ENCODE measurements at places on chromosomes 5 and 9.

DNA sequence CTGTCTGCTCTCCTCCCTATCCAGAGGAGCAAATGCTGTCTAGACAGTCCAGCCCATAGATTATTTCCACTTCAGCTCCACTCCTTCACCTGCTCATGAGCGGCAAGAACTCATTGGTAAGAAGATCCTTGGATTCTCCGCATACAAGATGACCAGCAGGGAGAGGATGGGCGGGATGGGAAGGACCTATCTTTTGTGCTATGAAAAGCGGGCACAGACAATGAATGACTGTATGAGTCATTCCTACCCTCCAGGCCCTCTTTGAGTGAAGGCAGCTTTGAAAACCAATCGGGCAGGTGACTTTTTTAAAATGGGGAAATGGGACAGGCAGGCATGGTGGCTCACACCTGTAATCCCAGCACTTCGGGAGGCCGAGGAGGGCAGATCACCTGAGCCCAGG, 49.4 kb downstream of the SMIM23 start:
- DNase-seq = no peak

DNA sequence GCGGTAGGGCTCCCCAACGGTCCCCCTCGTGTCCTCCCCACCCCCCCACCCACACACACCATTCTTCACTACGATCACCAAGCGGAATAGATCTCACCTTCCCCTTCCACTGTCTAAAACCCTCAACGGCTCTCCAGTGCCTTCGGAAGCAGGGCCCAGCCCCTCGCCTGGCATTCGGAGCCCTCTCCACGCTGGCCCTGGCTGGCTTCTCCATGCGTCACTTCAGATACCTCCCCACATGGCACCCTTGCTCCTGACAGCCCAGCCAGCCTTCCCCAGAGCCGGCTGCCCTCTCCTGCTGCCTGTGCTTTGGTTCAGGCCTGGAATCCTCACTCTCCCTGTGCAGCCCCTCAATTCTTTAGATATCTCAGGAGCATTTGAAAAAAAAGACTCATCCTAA, 126.6 kb downstream of the ZNF354C start:
- DNase-seq = no peak

- DNase-seq = no peak
These were observed 4.2 kb upstream of the PTGER4 start for GRCh38 chr5:40675396-40676133.

GRCh38 chr5:79191457-79191856, 44.5 kb upstream of the JMY start:
- no peak for DNase-seq

DNA sequence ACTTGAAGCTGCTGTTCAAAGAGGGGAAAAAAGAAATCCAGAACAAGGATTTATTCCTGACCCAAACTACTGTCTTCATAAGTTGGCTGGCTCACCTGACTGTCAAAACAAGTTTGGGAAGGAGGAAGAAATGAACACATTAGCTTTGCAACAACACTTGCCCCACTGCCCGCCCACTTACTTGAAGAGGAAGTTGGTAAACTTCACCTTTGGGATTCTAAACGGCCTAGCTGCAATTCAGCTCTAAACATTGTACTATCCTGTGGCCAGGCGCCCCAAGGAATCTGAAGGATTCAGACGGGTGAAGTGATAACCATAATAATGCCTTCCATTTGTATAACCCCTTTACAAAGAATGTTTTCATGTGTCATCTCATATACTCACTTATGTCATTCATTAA, 199.4 kb downstream of the ARRDC3 start:
- no peak for DNase-seq

DNA sequence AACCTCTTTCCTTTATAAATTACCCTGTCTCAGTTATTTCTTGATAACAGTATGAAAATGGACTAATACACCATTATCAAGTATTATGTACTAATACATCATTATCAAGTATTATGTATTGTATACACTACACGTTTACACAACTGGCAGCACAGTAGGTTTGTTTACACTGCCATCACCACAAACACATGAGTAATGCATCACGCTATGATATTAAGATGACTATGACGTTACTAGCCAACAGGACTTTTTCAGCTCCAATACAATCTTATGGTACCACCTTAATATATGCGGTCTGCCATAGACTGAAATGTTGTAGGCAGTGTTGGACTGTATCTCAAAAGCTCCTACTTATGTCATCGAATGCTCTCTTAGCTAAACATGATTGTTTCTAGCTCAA, 28.2 kb downstream of the PRELID2 start:
- no peak for DNase-seq

DNA sequence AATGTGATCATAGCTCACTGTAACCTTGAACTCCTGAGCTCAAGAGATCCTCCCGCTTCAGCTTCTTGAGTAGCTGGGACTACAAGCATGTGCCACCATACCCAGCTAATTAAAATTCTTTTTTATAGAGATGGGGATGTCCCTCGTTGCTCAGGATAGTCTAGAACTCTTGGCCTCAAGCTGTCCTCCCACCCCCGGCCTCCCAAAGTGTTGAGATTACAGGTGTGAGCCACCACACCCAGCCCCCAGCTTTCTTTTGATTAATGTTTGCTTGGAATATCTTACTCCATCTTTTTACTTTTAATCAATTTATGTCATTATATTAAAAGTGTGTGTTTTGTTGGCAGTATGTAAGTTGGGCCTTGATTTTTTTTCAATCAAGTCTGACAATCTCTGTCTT, 59.4 kb upstream of the EXOC3 start:
- no peak for DNase-seq

- DNase-seq = no peak
These were observed 3.4 kb downstream of the IL13 start for GRCh38 chr5:132661231-132662003.

GRCh38 chr5:126648471-126648870, 47.7 kb downstream of the PHAX start:
- no peak for DNase-seq

GRCh38 chr5:172719211-172719610, 51.8 kb downstream of the DUSP1 start:
- no peak for DNase-seq

GRCh38 chr9:132637351-132637750, 32.4 kb downstream of the DDX31 start:
- DNase-seq = no peak

DNA sequence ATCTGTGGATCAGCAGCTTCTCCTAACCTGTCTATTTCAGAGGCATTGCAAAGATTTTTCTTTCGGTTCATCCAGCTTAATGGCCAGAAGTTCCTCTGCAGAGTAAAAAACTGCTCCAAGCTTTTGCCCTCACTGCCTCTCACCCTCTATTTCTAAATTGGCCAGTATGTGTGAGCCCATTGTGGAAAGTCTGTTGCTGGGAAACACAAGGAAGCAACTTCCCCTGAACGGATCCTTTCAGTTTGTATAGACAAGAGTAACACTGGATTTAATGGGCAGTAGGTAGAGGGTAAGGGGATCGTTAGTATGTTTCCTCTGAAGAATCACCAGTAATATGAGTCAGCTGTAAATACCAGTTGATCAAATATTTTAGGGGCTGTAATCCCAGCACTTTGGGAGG, 7.2 kb downstream of the THBS4 start:
- no peak for DNase-seq

DNA sequence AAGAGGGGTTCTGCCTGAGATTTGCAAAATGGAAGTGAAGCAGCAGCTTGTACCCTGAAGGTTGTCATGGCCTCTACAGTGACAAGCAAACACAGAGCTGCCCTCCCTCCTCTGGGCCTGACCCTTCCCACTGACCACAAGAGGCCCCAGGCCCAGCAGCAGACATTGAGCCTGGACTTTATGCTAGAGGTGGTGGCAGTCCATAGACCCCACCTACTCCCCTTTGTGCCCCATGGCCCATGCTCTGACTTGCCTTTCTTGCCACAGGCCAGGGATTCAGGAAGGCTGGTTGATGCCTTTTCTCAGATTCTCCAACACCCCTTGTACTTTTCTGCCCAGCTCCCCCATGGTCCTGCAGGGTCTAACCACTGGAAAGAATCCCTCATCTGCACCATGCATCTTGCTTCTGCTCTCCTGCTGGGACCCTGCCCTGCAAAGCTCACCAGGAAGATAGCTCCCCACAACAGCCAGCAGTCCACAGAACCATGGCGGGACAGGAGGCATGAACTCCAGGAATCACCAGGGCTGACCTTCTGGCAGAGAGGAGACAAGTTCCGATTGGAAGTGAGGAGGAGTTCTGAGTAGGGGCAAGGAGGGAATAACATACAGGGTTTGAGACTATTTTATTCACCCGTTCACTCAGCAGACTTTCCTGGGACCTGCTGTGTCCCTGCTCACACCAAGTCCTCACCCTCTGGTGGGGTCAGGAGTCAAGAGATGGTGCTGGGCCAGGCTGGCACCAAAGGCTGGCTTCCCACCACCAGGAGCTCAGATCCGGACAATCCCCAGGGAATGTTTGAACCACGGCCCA, 263.8 kb downstream of the SYK start:
- DNase-seq = no peak

- DNase-seq = no peak
These were observed 86.6 kb downstream of the TRIO start for GRCh38 chr5:14229734-14230133.

- DNase-seq = no peak
These were observed 119.7 kb downstream of the INSYN2B start for GRCh38 chr5:169860585-169860984.

- DNase-seq = no peak
These were observed 2.6 kb downstream of the IGFBPL1 start for GRCh38 chr9:38421498-38422211.

- DNase-seq = no peak
These were observed 74.5 kb upstream of the WWC1 start for GRCh38 chr5:168216989-168217388.

GRCh38 chr5:126461838-126462237, 38.6 kb downstream of the GRAMD2B start:
- DNase-seq = no peak

GRCh38 chr9:114382699-114383520, 4.9 kb downstream of the AKNA start:
- no peak for DNase-seq

- DNase-seq = no peak
These were observed 1619.6 kb upstream of the WWC1 start for GRCh38 chr5:166671811-166672210.

DNA sequence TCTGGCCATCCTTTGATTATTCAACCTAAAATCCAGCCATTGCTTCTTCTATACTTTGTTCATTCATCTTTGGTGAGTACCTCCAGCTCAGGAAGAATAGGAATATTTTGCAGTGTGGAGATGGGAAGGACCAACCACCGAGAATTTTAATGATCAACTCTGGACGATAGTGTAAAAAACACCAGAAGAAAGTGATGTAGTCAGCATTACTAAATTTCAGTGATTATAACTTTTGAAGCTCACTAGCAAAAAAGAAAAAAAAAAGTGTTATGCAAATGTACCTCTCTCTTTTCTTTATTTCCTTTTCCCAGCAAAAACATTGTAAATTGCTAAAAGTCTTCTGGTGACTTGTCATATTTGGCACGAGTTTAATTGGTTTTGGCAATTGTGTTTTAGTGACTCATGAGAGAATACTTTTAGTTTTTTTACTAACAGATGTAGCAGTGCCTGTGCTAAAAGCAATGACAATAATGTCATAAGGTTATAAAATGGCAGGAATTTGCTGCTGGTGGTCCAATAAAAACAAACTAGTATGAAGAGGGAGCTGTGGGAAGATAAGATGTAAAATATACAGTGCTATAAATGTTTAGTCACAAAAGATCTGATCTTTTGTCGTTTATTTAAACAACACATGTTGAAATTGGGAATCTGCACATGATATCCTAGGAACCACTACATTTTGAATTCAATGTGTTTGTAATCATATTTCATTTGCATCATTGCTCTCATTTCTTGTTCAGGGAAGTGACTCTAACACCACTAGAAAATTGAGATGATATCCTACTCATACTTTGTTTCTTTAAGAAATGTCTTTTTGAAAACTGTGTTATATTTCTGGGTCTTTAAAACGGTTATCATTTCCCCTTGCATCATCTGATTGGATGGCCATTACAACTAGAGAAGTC, 81.3 kb upstream of the ERCC6L2 start:
- peak; percentile 58 for DNase-seq

- DNase-seq = no peak
These were observed 1946.0 kb upstream of the CDH6 start for GRCh38 chr5:29247346-29248028.

GRCh38 chr9:136902259-136902821, 16.0 kb downstream of the TRAF2 start:
- DNase-seq = peak; percentile 93

DNA sequence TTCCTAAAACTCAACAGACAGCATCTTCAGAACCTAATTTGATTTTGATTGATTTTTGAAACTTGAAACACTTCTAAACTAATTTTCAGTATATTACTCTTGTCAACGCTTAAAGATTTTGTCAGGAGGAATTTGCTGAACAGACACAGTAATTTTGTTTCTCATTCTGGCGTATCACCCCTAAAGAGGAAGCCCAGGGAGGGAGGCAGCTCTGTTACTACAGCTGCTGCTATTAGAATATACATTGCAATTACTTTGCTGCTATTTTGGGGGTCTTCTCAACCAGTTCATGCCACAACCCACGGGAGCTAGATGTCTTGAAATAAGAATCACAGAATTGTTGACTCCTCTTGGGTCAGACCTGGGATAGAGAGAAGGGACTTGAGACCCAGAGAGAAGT, 122.6 kb downstream of the TLR4 start:
- no peak for DNase-seq

DNA sequence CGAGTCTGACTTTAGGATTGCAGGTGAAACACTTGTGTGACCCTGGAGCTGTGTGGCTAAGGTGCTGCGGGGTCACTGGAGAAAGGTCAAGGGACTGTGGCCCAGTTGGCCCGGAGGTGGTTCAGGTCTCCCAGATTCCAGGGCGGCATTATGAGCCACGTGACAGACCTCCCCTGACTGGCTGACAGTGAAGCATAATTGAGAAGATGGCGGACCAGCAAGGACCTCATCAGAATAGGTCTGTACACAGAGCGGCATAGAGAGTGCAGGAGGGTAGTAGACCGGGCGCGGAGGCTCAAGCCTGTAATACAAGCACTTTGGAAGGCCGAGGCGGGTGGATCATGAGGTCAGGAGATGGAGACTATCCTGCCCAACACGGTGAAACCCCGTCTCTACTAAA, 815 bp upstream of the ODF2 start:
- no peak for DNase-seq

GRCh38 chr9:98031169-98031568, 25.4 kb upstream of the NANS start:
- DNase-seq = no peak

- DNase-seq = peak; percentile 33
These were observed 211.2 kb downstream of the SAXO1 start for GRCh38 chr9:18821788-18822187.

DNA sequence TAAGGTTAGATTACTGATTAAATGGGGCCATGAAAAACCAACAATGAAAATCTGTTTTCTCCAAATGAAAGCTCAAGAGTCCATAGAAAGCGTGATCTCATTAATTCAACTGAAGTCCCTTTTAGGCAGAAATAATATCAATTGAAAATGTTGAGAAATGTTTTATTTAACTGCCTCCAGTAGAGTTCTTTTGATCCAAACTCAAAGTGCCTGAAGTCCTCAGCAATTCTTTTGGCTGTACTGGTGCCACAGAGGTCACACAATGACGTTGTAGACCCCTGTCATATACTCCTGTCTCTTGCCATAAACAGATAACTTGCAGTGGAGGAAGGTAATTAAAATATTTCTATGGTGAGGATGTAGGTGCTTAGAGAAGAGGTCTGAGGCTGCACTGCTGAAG, 1420.5 kb downstream of the CDH12 start:
- DNase-seq = no peak

All from RCC 7860 (cell line).